ENCODE measurements at places on chromosomes 12 and 14. TPM values are rescaled to one million over a fixed set of nuclear protein-coding genes. Genes with fewer than 3 reads are reported as not detected.

Gene CHST11
- total RNA-seq = 3.9 TPM

Gene SDSL
- 2.6 TPM for total RNA-seq

Gene LRFN5
- total RNA-seq = 11.8 TPM

Gene RIMBP2
- total RNA-seq = 5.8 TPM

Gene TMEM117
- 21.5 TPM for total RNA-seq

Gene TAS2R46
- 7.0 TPM for total RNA-seq

Gene NEK9
- 53.5 TPM for total RNA-seq
